ENCODE measurements at places on chromosomes 2 and 18. TPM values are rescaled to one million over a fixed set of nuclear protein-coding genes. Genes with fewer than 3 reads are reported as not detected.

- no peak for DNase-seq
Measured at GRCh38 chr2:2164326-2164917, 166.7 kb downstream of the MYT1L start.

Gene CRYGC
- total RNA-seq: not detected

GRCh38 chr2:34604164-34604563 is 1005.1 kb upstream of the FAM98A start:
- DNase-seq: no peak

GRCh38 chr18:77077941-77078689 is 54.5 kb downstream of the MBP start:
- no peak for DNase-seq

GRCh38 chr2:208249296-208249695 is 5.6 kb downstream of the IDH1 start:
- peak; percentile 43 for DNase-seq

Gene TBR1
- not detected for total RNA-seq

GRCh38 chr18:48163738-48164115 is 233.3 kb upstream of the SMAD2 start:
- DNase-seq: no peak

DNA sequence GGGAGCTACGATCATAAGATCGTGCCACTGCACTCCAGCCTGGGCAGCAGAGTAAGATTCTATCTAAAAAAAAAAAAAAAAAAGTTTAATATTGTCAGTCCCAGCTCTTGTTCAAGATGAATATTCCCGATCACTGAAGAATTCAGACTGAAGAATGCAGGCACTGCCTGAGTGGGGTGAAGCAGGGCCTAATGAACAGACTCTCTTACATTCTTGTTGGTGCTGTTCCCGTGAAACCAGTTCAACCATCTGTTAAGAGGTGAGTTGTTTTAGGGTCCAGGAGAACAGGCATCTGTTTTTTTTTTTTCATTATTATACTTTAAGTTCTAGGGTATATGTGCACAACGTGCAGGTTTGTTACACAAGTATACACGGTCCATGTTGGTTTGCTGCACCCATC is 17.1 kb upstream of the CAB39 start:
- no peak for DNase-seq

DNA sequence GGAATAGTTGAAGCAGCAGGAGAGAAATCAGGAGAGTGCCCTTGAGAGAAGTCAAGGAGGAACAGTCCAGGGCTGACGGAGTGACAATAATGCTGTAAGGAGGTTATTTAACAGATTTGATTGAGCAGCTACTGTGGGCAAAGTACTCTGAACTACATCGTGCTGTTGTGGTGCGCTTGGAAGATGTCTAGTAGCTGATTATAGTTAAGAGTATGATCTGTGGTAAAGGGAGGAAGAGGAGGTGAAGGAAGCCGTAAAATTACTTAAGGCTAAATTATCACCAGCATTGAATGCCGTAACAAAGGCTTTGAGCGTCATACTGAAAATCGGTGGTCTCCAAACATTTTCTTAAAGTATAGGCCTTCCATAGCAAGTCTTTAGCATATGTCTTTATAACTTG is 4.5 kb downstream of the PCBP1 start:
- no peak for DNase-seq

- peak; percentile 1 for DNase-seq
Measured at GRCh38 chr2:16487686-16488085, 177.9 kb downstream of the CYRIA start.

DNA sequence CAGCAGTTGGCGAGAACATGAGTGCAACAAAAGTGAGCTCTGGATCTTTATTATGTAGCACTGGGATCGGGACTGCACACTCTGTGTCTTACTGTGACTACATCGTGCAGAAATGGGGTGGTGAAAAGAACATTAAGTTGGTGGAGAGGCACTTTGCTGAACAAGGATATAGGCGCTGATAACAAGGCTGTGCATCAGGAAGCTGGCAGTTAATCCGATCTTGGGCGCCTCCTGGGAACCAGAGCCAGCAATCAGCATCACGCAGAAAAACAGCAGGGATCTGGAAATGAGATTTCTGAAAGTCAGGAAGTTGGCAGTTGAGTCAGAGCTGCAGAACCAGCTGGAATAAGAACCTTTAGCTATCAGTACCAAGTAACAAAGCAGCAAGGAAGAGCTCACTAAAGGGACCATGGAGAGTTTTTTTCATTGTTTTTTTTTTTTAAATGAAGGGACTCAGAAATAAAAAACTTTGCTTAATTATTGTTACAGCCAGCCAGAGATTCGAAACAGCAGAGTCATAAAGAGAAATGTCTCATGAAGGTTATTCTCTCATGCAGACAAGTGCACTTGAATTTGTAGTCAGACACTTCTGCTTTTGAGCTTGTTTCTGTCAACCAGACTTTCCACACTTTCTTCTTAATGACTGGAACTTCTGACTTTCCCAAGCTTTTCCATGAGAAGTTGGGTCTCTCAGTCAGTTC is 22.8 kb upstream of the MYO3B start:
- peak; percentile 68 for DNase-seq

Gene KIF3C
- 11.8 TPM for total RNA-seq

DNA sequence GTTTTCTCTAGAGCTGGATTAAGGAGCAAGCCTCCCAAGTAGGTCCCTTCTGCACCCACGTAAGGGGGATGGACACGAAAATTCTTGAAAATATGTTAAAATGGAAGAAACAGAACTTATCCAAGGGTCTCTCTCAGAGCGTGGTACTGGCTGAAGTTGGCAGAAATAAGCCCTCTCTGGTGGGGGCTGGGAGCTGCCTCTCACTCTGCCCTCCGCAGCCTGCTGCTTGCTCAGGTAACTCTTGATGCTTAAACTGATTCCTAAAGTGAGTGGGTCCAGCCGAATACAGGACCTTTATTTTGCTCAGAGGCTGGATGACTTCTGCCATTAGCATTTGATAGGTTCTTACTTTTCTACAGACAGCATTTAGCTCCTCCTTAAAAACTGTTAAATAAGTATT is 78.1 kb downstream of the SPHKAP start:
- no peak for DNase-seq

GRCh38 chr18:2987876-2988790 is 24.8 kb downstream of the LPIN2 start:
- peak; percentile 83 for DNase-seq
